Right lobe of liver (tissue), 6 donors: ENCODE measurements at places on chromosomes 11 and 22.

- no peaks in the 10 kb centered on the region for H3K36me3 ChIP-seq
- DNase-seq = no peak
- no peaks in the 10 kb centered on the region for H3K27me3 ChIP-seq
- H3K27ac ChIP-seq = no peak overlapping the region
- no peaks in the 10 kb centered on the region for H3K4me1 ChIP-seq
Observed at GRCh38 chr11:113015098-113015455, 53.9 kb downstream of the NCAM1 start.

GRCh38 chr11:117931331-117931950, 2.2 kb upstream of the TMPRSS13 start:
- no peak overlapping the region for H3K27ac ChIP-seq
- no peaks in the 10 kb centered on the region for H3K4me1 ChIP-seq
- no peaks in the 10 kb centered on the region for H3K27me3 ChIP-seq
- H3K4me3 ChIP-seq = no peak overlapping the region

DNA sequence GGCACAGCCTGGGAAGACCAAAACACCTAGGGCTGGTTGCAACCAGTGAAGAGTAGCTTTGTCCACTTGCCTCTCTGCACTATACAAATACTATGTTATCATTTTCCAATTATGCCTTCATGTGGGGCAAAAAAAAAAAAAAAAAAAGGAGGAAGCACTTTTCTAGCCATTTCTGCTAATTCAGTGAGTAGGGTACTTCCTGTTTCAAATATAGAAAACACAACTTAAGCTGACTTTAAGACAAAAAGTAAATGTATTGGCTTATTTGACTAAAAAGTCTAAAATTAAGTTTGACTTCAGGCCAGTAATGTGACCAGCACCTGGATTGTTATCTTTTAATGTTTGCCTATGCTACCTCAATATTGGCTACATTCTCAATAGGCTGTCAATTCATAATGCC, 15.3 kb downstream of the CCDC73 start:
- no peak overlapping the region for H3K27ac ChIP-seq
- DNase-seq = no peak
- no peak overlapping the region for H3K4me3 ChIP-seq
- H3K27me3 ChIP-seq = no peaks in the 10 kb centered on the region
- no peaks in the 10 kb centered on the region for H3K36me3 ChIP-seq

DNA sequence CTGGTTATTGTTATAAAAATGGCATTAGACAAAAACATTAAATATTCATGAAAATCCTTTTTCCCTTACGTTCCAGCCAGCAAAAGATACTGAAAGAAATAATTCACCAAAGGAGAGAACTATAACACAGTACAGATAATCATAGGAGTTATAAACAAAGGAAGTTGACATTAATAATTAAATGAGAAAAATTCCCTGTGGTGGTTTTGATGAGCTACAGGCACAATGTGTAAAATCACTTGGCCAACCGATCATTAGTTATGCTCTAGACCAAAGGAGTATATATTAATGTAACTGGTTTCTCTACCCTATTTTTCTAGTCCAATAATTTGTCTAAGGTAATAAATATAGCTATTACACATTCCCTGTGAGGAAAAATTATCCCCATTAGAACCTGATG, 534.7 kb downstream of the CNTN5 start:
- H3K27me3 ChIP-seq = no peaks in the 10 kb centered on the region
- no peak overlapping the region for H3K4me3 ChIP-seq
- DNase-seq = no peak
- H3K4me1 ChIP-seq = no peaks in the 10 kb centered on the region
- H3K36me3 ChIP-seq = no peaks in the 10 kb centered on the region
